ENCODE measurements at places on chromosomes 3 and 15.

DNA sequence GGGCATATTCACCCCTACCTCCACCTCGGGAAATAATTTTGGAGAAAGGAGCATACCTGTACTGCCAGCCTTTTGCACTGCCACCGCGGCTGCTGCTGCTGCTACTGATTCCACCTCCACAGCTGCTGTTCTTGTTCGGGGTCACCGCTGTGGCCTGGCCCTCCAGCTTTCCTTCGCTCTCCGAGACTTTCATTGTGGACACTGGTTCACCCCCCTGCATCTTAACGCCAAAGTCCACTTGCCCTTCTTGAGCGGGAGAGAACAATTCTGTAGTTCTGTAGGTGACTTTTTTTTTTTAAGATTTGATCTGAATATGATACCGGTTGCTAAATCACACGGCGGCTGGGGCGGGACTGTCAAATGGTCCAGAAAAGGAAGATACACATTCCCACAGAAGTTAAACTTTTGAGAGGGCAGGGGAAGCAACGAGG is 701 bp downstream of the OSBPL11 start:
- no peak for DNase-seq
- H3K4me3 ChIP-seq: peak overlapping the region; percentile 77
- no peaks in the 10 kb centered on the region for H3K36me3 ChIP-seq
- H3K27me3 ChIP-seq: no peaks in the 10 kb centered on the region
- peak overlapping the region; percentile 99 for H3K27ac ChIP-seq

DNA sequence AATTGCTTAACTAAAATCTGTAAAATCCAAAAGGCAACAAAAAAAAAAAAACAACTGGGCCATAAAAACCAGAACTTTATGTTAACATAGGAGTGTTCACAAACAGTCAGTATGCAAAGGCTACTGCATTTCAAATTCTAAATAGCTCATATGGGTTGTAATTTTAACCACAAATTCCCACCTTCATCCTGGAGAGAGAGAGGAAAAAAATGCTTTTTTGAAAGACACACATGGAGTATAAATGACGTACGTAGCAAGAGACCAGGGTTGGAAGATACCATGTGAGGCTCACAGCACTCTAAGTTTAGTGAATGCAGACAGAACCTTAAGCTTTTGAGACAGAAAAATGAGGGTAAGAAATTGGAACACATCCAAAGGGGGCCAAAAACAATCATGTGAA is 115.9 kb downstream of the FMN1 start:
- H3K27ac ChIP-seq: no peak overlapping the region
- no peaks in the 10 kb centered on the region for H3K4me1 ChIP-seq
- DNase-seq: no peak
- H3K27me3 ChIP-seq: no peaks in the 10 kb centered on the region

DNA sequence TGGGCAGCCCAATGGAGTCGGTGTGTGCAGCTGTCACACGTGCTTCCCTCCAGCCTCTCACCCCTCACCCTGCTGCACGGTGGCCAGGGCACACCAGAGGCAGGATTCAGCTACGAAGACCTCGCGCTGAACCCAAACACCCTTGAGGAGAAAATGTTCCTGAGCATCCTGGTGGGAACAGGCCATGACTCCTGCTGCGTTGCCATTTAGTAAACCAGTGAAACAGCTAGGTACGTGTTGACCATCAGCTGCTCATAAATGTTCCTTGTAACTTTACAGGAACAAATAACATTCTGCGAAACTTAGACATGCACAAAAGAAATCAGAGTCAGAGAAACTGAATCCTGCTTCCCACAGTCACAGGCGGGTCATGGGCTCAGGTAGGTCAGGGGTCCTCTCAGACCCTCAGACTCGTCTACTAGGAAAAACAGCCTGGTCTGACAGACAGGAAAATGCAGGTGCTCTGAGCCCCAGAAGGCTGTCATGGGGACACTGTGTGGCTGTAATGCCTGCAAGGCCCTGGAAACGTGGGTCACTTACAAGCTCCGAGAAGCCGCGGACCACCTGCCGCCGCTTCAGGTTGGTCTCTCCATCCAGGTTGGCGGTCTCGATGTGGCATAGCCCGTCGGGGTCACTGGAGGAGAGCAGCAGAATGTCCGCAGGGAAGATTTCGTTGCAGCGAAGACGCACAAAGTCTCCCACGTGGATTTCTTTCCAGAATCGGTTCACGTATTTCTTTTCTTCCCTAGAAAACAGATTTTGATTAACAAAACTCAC is 82.5 kb downstream of the ATP10A start:
- H3K36me3 ChIP-seq: no peaks in the 10 kb centered on the region
- H3K27me3 ChIP-seq: no peaks in the 10 kb centered on the region
- DNase-seq: no peak
- H3K4me1 ChIP-seq: peaks cover 4% of the 10 kb centered on the region
- no peak overlapping the region for H3K4me3 ChIP-seq

DNA sequence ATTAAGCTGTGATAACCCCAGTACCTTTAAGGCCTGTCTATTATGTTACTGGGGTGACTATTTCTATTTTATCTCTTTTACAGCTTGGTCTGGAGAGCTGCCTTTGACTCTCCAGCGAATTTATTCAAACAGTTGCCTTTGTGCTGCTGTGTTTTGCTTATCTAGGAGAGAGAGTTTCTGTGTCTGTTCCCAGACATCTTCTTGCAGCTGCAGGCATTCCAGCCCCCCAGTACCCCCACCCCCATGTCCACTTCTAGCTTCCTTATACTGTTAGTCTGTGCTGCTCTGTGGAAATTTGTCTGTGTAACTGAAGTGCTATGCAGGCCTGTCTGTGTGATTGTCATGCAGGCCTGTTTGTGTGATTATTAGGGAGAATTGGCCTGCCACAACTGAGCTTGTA is 713.7 kb upstream of the SEMA6D start:
- H3K27ac ChIP-seq: no peak overlapping the region
- no peak for DNase-seq
- no peak overlapping the region for H3K4me3 ChIP-seq
- H3K4me1 ChIP-seq: no peaks in the 10 kb centered on the region
- H3K27me3 ChIP-seq: no peaks in the 10 kb centered on the region
- H3K36me3 ChIP-seq: no peaks in the 10 kb centered on the region

- H3K4me1 ChIP-seq: no peaks in the 10 kb centered on the region
- no peaks in the 10 kb centered on the region for H3K27me3 ChIP-seq
- no peak overlapping the region for H3K4me3 ChIP-seq
- H3K36me3 ChIP-seq: no peaks in the 10 kb centered on the region
- H3K27ac ChIP-seq: no peak overlapping the region
Observed at GRCh38 chr3:8891303-8891702, 72.0 kb downstream of the RAD18 start.

DNA sequence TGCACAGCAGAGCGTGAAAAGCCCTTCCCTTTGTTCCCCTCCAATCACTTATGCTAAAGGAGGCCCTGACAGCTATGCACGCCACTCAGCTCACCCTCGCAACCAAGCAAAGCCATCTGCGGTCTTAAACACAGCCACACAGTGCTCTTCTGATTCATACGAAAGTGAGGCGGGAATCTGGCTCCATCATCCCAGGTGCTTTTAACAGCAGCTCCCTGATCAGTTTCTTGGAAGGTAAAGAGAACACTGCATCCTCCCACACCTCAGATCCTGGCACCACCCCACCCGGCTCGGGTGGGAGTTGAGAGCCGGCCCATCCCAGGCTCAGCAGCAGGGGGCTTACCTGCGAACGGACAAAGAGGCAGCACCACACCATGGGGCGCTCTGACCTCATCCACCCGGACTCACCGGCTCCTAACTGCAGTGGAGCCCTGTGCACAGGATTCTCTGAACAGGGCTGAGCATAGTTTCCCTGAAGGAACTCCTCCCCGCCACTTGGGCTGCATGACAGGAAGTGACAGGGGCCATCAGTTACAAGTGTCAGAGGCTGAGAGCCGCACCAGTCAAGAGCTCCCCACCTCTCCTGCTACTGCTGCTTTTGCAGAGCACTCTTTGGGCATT is 114.3 kb upstream of the ARHGEF3 start:
- H3K4me3 ChIP-seq: peak overlapping the region; percentile 10
- no peaks in the 10 kb centered on the region for H3K4me1 ChIP-seq
- peak overlapping the region; percentile 27 for H3K27ac ChIP-seq

GRCh38 chr15:98530570-98530969 is 117.8 kb upstream of the IGF1R start:
- H3K4me3 ChIP-seq: no peak overlapping the region
- H3K27me3 ChIP-seq: no peaks in the 10 kb centered on the region
- DNase-seq: no peak

GRCh38 chr3:89973156-89973555 is 865.7 kb downstream of the EPHA3 start:
- no peak for DNase-seq
- H3K4me3 ChIP-seq: no peak overlapping the region
- no peaks in the 10 kb centered on the region for H3K27me3 ChIP-seq
- no peak overlapping the region for H3K27ac ChIP-seq

DNA sequence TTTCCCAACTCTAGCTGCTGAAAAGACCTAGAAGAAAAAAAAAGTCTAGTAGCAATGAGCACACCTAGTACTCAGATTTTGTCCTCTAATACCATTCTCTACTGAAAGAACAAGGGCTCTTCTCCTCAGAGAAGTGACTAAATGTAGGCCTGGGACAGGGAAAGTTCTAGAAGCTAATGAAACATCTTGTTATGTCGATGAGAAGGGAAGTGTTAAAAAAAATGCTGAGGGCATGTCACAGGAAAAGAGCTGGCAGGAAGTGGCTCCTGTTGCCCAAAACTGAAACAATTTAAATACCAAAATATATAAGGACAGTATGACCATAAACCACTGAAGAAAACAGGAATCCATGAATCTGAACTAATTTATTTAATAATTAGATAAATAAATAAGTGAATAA is 581.4 kb upstream of the TBL1XR1 start:
- no peaks in the 10 kb centered on the region for H3K27me3 ChIP-seq
- no peak overlapping the region for H3K27ac ChIP-seq
- no peak for DNase-seq
- peaks cover 46% of the 10 kb centered on the region for H3K4me1 ChIP-seq
- no peaks in the 10 kb centered on the region for H3K36me3 ChIP-seq

DNA sequence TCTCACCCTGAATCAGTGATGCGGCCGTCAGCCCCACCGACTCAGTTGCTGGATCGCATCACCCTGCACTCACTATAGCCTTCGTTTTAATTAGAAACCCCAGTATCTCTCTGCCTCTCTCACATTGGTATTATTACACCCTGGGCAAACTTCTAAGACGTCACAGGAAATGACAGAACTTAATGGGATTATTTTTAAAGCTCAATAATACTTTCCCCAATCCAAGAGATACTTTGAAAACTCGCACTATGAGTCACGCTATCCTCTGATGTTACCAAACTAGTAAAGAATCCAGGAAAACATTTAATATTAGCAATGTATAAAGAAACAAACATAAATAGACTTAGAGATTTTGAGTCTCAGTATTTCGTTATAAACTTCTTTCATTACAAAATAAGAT is 36.6 kb downstream of the RUBCN start:
- no peak for DNase-seq
- H3K4me1 ChIP-seq: no peaks in the 10 kb centered on the region
- no peak overlapping the region for H3K27ac ChIP-seq
- H3K27me3 ChIP-seq: no peaks in the 10 kb centered on the region

GRCh38 chr3:188342991-188343732 is 189.2 kb downstream of the LPP start:
- no peaks in the 10 kb centered on the region for H3K36me3 ChIP-seq
- peak overlapping the region; percentile 68 for H3K27ac ChIP-seq
- no peak for DNase-seq
- H3K4me3 ChIP-seq: no peak overlapping the region

DNA sequence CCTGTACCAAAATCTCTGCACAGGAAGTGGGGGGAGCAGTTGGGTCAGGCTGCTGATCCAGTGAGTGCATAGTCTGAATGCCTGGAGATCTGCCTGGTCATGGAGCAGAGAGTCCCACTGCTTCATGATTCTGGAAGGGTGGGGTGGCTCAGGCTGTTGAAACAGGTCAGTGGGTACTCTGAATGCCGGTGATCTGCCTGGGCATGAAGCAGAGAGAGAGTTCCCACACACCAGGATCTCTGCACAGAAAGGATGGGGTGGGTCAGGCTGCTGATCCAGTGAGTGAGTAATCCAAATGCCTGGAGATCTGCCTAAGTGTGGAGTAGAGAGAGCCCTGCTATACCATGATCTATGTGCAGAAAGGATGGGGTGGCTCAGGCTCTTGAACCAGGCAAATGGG is 16.1 kb upstream of the GCSAM start:
- no peaks in the 10 kb centered on the region for H3K36me3 ChIP-seq
- H3K27ac ChIP-seq: no peak overlapping the region
- DNase-seq: no peak
- H3K4me1 ChIP-seq: no peaks in the 10 kb centered on the region
- H3K4me3 ChIP-seq: no peak overlapping the region

All from right atrium auricular region (tissue), 2 donors.